ENCODE measurements at places on chromosomes 3 and 15.

DNA sequence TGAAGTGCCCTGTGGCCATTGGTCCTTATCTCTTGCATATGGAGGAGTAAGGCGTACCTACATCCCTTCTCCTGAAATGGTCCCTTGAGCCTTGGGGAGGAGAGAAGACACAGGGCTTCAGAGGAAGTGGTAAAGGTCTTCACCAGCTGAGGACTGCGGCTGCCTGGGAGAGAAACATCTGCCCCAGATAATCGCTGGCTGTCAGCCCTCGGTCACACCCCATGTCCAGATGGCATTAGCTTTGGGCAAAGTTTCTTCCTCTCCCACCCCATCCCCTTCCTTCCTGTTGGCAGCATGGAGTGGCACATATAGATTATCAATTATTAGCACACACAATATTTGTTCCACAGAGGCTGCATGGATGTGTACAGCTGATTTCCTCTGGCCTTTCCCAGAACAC lies 61.6 kb downstream of the LRTM1 start:
- no peak overlapping the region for H3K27ac ChIP-seq
- no peaks in the 10 kb centered on the region for H3K27me3 ChIP-seq
- no peaks in the 10 kb centered on the region for H3K36me3 ChIP-seq
- no peak overlapping the region for H3K4me3 ChIP-seq
- DNase-seq = no peak

DNA sequence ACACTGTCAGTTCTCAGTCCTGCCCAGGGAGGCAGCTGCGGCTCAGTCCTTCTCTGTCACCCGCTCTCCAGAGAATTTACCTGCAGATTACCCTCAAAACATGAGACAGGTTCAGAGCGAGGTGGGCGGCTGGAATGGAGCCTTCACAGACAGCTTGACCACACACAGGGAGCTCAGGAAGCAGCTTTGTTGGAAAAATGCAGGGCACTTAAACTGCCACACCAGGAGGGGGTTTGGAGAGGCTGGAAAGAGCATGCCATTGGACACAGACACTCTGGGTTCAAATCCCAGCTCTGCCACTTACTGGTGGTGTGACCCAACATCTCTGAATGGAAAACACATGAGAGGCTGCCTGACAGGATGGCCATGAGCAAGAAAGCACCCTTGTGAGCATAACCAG lies 290.8 kb upstream of the LRRFIP2 start:
- H3K4me3 ChIP-seq = no peak overlapping the region
- peaks cover 75% of the 10 kb centered on the region for H3K27me3 ChIP-seq
- H3K4me1 ChIP-seq = no peaks in the 10 kb centered on the region

GRCh38 chr15:49890689-49891088 lies 228.3 kb downstream of the ATP8B4 start:
- no peak overlapping the region for H3K27ac ChIP-seq
- no peaks in the 10 kb centered on the region for H3K36me3 ChIP-seq

DNA sequence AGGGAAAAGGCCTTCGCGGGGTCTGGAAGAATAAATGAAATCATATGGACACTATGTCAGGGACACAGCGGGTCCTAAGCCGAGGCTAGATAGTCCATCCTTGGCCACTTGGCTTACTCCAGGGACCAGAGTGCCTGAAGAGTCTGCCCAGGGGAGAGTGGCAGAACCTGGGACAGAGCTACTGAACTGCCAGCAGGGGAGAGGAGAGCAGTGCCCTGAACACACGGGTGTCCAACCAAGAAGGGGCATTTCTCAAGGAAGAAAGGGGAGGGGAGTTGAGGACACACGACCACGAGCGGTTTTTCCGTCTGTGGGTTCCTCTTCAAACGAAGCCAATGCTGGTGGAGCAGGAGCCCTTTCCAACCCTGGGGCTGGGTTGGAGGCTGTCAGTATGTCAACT lies 1.0 kb downstream of the ACAN start:
- H3K27ac ChIP-seq = no peak overlapping the region
- H3K27me3 ChIP-seq = peaks cover 35% of the 10 kb centered on the region
- H3K4me3 ChIP-seq = no peak overlapping the region
- peaks cover 12% of the 10 kb centered on the region for H3K4me1 ChIP-seq

DNA sequence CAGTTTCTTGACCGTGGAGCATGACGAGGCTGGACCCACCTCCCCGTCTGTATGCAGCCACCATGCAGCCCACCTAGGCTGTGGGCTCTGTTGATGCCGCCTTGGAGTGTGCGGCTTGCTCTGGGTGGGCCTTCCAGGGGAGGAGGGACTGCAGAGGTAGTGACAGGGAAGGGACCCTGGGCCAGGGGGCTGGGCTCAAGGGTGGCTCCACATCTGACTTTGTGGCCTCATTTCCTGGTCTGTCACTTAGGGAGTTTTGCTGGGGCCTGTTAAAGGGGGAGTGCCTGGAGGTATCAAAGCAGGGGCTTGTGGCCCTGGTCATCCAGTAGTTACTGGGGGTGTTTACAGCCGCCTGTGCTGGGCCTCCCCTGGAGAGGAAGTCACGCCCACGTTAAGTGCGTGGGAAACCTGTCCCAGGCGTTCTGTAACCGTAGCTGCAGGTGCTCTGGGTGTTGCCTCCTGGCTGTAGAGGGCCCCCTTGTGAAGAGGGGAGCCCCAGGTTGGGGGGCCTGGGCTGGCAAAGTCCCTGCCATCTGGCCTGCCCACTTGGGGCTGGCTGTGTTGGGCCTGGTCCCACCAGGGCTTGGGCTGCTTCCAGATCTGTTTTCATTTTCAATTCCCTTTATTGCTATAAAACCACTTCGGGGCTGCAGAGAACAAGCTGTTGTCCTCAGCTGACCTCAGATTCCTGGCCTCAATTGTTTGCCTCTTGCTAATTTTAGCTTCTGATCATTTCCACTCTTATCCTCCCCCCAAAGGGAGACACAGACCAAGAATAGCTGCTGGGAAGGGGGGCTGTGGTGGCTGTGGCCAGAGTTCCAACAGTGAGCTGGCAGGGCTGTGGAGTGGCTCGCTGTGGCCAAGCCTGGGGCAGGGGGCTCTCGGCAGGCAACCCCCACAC lies 26.5 kb downstream of the KLF13 start:
- peaks cover 48% of the 10 kb centered on the region for H3K4me1 ChIP-seq
- no peak overlapping the region for H3K4me3 ChIP-seq
- H3K36me3 ChIP-seq = peaks cover 26% of the 10 kb centered on the region

DNA sequence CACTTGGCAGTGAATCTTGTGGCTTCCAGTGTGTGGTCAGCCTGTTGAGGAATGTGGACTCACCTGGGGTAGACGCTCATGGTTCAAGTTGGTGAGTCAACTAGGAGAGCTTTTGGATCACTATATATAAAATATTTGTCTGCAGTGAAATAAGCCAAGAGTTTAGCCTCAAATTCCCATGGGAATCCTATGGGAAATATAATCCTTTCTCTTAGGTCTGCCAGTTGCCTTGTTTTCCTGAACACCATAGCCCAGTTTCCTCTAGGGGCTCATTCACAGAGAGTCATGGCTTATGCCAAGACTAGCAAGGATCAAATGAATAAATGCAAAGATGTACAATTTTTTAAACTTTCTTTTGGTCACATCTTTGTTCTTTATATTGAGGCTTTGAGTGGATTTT lies 100.1 kb upstream of the NPHP3 start:
- no peaks in the 10 kb centered on the region for H3K4me1 ChIP-seq
- peaks cover 20% of the 10 kb centered on the region for H3K27me3 ChIP-seq
- H3K4me3 ChIP-seq = no peak overlapping the region
- DNase-seq = no peak
- no peak overlapping the region for H3K27ac ChIP-seq

DNA sequence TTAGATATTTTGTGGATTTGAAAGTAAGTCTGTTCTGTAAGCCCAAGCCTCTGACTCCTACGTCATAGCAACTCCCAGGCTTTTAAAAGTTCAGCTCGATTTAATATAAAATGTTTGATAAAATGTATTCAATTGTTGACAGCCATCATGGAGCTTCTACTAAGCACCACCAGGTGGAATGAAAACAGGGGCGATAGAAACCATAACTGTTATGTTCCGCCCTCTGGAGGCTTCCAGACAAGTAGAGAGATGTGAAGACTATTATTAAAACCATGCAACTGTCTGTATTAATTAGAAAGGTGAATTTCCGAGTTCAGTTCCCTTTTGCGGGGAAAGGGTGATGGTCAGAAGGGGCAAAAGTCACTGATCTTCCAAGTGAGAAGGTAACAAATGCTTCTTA lies 292.2 kb downstream of the NR2F2 start:
- no peak overlapping the region for H3K27ac ChIP-seq
- peaks cover 94% of the 10 kb centered on the region for H3K27me3 ChIP-seq
- no peak for DNase-seq
- no peak overlapping the region for H3K4me3 ChIP-seq
- no peaks in the 10 kb centered on the region for H3K4me1 ChIP-seq

Measured in MCF 10A (cell line).